ENCODE measurements at places on chromosomes 4 and X.
A peak's percentile ranks its signal among the peaks of the same experiment; 100 is the strongest.

- DNase-seq: no peak
Measured at GRCh38 chrX:13983734-13984133, 46.0 kb downstream of the GEMIN8 start.

DNA sequence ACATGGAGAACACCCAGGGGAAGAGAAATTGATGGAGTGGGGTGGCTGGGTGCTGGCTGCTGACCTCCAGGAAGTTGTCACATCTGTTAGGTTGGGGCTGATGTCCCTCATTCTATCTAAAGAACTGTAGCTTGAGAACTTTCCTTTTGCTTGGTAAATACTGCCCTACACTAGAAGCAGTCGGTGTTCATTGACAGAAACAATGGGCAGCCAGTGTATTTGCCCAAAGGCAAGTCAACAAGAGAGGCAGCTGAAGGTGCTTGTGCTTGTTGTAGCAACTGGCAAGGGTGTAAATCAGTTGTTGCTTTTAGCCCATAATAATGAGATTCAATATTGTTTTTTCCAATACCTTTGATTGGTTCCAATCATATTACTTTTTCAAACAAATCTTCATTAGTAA, 956 bp downstream of the TMEM154 start:
- no peak for DNase-seq

GRCh38 chr4:140874056-140874455, 117.9 kb upstream of the TBC1D9 start:
- no peak for DNase-seq

- DNase-seq: no peak
Measured at GRCh38 chrX:7076245-7076661, 71.3 kb upstream of the STS start.

DNA sequence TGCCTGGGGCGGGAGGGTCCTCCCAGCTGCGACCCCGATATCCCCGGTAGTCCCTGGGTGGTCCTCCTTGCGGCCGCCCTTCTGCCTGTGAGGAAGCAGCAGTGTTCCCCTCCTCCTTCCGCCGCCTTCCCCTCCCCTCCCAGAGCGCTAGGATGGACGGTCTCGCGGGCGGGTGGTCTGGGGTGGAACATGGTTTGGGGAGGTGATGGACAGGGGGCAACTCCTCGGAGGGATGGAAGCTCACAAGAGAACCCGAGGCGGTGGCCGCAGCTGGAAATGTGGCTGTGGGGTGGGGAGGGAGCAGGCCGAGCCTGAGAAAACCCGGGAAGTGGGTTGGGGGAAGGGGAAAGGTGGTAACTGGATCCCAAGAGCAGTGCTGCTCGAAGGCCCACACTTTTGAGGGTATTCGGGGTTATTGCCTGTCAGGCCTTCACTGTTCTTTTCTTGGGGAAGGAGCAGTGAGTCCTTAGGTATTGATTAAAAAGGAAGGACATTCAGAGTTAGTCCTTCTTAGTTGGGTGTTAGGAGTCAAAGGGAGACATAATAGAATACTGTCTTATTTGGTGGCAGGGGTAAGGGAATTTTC, 581 bp downstream of the UBE2K start:
- DNase-seq: peak; percentile 20

DNA sequence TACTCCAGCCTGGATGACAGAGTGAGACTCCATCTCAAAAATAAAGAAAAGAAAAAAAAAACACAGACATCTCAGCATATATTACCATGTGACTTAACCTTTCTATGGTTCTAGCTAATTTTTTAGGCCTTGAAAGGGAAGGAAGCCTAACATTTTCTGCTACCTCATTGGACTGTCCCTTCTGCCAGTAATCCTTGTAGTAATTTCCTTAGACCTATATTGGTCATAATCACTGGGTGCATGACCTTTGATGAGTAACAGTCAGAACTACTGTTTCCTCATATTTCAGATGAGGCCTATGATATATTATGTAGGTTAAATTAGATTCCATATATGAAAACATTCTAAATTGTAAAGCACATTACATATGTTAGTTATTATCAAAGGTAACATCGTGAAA, 9.6 kb downstream of the XIAP start:
- DNase-seq: no peak

- DNase-seq: peak; percentile 16
Measured at GRCh38 chr4:151801547-151802516, 41.0 kb upstream of the GATB start.

DNA sequence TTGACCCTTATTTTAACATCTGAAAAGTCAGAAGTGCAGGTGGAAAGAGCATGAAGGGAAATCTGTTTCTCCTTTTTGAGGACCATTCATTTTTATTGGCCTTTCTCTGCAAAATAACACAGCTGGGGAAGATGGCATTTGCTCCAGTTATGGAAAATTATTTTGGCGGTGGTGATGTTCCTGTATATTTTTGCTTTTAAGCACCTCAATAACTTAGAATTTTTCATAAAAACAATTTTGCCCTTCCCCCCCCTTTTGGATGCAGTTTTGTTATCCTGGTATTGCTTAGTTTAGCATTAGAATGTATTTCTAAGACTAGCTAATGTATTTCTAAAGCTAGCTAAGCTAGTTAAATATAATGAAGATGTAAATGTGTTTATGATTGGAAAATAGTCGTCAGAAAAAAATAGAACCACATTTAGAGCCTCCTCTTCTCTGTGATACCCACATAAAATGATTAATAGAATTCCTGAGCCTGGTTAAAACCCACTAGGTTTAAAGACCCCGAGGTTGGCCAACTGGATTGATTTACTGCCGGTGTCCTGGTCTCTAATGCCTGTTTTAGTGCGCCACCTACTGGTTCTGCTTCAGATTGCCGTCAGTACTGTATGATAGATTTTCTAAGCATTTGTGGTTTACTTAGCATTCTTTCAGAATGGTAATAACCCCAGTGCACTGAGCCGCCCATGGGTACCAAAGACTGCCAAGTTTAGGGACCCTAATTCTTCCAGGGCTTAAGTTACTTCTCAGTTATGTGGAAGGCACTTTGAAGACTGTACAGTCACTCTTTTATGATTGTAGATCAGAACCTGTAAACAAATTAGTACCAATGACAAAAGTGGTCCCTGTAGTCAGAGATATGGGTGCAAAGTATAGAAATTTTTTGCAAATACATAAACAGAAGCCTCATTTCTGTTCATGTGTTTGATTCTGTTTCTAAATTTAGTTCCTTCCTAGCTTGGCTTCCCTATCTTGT, 11.4 kb downstream of the KLF3 start:
- DNase-seq: peak; percentile 66

DNA sequence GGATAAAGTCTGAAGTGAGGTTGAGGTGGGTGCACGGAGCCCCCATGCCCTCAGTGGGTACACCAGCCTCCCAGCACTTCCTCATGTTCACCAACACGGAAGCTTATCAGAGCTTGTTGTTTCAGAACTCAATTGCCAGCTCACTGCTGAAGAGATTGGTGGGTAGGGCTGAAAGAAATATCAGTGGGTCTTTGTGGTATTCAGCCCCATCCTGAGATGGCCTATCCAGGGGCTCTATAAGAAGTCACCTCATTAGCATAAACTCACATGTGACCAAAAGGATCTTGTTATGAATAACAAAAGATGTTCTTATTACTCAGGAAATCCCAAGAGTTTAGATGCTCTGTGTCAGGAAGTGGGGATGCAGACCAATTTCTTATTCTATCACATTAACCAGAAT, 177.3 kb downstream of the ARHGAP10 start:
- no peak for DNase-seq

DNA sequence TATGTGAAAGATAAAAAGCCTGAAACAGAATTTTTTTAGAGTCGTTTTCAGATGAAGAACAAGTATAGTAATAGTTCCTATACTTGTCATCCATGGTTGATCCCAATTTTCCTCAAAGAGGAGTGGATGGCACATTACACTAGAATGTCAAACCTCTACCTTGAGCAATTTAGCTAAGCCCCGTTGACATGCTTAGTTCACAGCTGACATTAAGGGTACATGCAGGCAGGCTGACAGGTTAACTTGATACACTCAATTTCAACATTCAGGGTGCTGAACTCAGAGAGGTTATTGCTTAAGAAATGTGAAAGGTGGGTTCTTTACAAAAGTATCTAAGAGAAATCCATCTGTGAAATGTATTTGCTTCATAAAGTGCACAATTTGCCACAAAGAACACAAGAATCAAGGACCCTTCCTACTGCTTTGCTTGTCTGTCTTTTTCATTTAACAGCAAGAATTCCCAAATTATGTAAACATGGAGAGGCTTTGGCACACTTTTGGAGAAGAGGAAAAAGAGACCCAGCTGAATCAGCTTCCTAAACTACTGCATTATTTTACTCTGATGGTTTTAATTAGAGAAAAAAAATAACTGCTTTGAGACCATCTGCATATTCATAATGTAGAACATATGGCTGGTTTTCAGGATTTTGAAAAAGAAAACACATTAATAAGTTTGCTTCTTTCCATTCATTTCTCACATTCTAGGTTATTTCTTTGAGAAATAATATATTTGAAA, 122.5 kb upstream of the DDIT4L start:
- DNase-seq: no peak

GRCh38 chrX:115040417-115040816, 23.0 kb upstream of the IL13RA2 start:
- DNase-seq: no peak

- DNase-seq: no peak
Measured at GRCh38 chr4:92968556-92968955, 664.8 kb downstream of the GRID2 start.

- no peak for DNase-seq
Measured at GRCh38 chr4:170675568-170676262, 586.0 kb upstream of the AADAT start.

- peak; percentile 91 for DNase-seq
Measured at GRCh38 chr4:98572697-98573096, 85.7 kb downstream of the TSPAN5 start.

DNA sequence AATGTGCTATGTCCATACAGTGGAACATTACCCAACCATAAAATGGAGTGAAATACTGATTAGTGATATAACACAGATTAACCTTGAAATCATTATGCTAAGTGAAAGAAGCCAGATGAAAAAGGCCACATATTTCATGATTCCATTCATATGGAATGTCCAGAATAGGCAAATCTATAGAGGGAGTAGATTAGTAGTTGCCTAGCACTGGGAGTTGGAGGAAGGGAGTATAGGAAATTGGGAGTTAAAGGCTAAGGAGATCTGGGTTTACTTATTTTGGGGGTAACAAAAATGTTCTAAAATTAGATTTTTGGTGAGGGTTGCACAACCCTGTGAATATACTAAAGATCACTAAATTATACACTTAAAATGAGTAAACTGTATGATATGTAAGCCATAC, 26.8 kb downstream of the ENOX2 start:
- DNase-seq: no peak

GRCh38 chr4:39426728-39427127, 20.0 kb downstream of the KLB start:
- no peak for DNase-seq

GRCh38 chrX:108735091-108735678, 1.2 kb downstream of the IRS4 start:
- no peak for DNase-seq

DNA sequence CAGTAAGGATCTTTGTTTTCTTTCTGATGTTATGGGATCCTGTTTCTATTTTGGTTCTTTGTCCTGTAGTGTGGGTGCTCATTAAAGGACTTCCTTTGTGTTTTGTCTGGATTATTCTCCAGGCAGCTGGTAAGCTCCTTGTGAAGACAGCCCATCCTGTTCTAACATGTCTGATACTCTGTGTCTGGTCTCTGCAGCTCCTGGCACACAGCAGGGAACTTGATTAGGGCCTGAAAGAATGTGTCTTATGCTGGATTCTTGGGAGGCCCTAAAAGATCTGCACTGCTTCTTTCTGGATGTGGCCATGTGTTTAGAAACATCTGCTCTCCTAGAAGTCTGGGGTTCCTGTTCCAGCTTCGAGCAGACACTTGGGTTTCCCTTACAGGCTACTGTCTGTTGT, 38.1 kb upstream of the ATXN3L start:
- DNase-seq: peak; percentile 92

- no peak for DNase-seq
Measured at GRCh38 chrX:44669626-44670025, 127.0 kb upstream of the FUNDC1 start.

DNA sequence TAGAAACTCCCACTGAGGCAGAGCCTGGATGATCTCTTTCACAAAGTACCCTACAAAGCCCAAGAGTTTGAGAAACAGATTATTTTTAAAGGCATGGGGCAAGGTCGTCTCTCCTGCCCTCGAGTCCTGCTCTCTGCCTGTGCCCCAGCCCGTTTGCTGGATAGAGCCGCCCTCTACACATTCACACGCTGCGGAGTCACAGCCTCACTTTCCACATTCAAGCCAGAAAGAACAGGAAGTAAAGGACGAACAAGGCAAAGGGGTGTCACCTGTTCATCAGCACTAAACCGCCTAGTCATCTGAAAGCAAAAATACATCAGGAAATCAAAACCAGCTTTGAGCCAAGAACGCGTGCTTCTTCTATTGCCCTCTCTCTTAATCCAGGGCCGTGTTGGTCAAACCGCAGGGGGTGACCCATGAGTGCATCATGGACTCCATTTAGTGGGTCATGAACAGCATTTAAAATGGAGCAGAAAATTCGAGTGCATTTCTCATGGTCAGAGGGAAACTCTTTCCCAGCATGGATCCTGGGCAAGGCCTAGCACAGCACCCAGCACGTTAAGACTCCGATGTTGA, 83.4 kb downstream of the PHKA2 start:
- no peak for DNase-seq

DNA sequence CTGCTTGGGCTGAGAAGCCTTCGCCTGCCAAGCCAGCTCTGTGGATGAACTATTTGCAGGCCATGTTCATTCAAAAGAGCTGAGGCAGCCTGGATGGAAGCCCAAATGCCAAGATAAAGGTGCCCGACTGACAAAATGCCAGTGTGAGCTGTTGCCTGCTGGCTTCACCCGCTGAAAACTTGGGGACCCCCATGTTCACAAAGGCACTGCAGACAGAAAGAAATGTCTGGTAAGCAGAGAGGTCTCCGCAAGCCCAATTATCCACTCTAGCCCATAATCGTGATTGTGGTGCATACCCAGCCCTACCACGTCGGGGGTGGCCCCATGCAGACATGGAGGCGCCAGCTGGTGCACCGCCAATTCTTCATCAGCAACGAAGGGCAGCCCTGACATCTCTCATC, 13.0 kb upstream of the SMIM20 start:
- no peak for DNase-seq

GRCh38 chrX:108033890-108034289, 11.0 kb upstream of the VSIG1 start:
- no peak for DNase-seq

GRCh38 chrX:13511944-13512330, 57.5 kb upstream of the EGFL6 start:
- no peak for DNase-seq

DNA sequence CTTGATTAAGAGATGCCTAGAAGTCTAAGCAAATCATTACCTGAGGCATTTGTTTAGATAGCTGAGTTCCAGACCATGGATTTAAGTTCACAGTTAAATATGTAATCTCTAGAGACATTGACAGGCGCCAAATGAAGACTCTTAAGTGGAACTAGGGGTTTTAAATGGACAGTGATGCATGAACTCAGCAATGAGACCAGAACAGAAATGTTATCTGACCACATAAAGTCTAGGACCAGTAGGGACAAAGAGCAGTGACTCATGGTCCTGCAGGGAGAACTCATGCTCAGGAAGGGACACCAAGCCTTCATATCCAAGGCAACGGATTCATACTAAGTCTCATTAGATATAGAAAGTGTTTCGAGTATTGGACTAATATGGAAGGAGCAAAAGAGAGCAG, 152.3 kb downstream of the PPARGC1A start:
- DNase-seq: no peak
